ENCODE measurements at places on chromosomes 16 and 17.

DNA sequence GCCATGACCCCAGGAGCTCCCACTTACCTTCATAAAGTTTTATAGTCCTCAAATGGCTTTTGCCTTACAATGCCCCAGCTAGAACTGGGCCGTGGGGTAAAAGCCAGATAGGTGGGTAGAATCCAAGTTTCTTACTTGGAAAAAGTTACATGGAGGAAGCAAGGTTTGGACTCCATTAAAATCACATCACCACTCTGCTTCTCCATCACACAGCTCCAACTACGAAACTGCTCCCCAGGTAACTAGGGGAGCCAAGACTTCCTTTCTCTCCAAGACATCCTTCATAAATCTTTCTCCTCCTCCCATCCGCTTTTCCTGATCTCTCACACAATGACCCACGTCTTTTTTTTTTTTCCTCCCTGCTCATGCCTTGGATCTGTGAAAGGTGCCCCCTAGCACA lies 130.8 kb upstream of the RCVRN start:
- no peak for DNase-seq

DNA sequence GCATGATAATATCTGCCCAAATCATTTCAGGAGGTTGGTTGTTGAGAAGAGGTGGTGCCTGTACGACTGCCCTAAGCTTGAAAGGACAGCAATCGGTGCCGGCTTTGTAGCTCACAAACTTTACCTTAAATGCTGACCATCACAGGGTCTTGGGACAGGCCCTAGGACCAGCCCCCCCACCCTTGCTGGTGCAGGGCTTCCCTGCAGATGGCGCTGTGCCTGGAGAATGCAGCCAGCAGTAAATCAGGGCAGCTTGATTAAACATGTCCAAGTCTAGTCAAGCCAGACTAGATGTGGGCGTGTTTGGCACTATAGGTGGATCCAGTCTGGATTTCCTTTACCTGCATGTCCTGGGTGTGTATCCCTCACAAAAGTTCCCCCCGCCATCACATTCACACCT lies 135.5 kb upstream of the CRHR1 start:
- no peak for DNase-seq

GRCh38 chr17:1744551-1745512 lies 2.2 kb downstream of the SERPINF2 start:
- DNase-seq: no peak

DNA sequence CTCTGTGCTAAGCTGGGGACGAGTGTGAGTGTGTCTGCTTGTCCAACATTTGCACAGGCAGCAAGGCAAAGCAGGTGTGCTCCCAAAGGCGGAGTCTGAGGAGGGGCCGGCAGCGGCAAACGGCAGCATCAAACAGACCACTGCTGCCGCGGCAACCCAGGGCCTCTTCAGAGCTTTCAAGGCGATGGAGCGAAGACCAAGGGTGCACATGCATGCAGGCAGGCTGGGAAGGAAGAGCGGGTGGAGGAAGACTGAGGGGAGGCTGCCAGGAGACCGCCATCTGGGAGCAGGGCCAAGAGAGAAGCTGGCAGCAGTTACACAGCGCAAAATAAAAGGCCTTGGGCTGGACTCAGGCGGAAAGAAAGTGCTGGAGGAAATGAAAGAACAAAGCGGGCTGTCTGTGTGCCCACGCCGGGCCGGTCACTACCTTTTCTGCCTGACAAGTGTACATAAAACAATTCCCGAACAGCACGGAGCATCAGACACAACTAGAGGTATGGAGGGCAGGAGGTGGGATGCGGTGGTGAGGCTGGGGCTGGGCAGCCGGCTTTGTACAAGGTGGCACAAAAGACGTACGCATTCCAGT lies 8.5 kb downstream of the TIMM22 start:
- no peak for DNase-seq

- DNase-seq: no peak
Measured at GRCh38 chr16:56245197-56245596, 53.9 kb downstream of the GNAO1 start.

DNA sequence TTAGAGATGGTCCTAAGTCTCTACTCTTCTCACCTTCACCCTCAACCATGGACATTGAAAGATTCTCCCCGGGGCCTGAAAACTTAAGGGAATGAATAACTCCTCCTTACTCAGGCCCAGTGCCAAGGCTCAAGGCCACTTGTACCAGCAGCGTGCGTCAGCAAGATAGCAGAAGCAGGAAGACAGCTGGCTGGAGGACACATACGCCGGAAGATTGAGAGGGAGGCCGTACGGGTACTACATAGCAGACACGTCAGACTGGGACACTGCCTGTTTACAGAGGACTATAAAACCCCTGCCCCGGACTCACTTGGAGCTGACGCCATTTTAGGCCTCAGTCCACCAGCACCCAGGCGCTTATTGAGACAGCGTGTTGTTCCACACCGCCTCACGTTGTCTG lies 75.8 kb upstream of the MED13 start:
- DNase-seq: no peak

Data from HCEC 1CT (cell line).